Substantia nigra (tissue), 51 donors: ENCODE measurements at places on chromosomes 2 and 18.

DNA sequence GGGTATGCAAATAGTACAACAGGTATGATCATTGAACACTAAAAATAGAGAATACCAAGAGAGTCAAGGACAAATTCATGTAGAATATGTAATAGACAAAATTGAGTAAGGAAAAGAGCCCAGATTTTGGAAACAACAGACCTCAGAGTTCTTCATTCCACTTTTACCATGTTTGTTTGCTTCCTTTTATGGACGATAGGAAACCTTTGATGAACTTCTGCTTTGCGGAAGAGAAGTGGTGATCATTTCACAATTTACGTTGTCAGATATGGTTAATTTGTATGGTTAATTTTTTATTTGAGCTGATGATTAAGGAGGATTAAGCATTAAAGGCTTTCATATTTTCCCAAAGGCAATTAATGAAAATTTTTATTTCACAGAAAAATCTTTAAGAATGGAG lies 16.3 kb downstream of the MARCHF7 start:
- DNase-seq, result no peak

DNA sequence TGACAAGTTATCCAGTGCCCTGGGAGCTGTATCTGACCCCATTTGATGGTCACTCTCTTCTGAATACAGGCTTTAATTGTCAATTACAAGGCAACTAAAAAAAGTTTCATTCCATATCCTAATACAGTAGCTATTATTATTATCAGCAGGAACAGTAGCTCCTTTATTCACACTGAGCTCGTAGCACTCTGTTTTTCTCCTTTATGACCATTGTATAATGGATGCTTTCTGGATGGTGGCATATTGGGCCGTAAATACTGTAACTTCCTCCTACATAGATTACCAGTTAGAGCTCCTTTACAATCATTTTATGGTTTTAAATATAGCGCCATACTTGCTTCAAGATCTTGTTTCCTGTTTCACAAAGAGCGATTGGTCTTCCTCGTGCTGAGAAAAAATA lies 1040.3 kb downstream of the TSN start:
- DNase-seq, result no peak

- DNase-seq, result no peak
Observed at GRCh38 chr2:198490748-198491147, 686.4 kb downstream of the PLCL1 start.

GRCh38 chr2:130302164-130302886 lies 40.4 kb upstream of the IMP4 start:
- no peak for DNase-seq

- no peak for DNase-seq
Observed at GRCh38 chr18:2979871-2980790, 32.8 kb downstream of the LPIN2 start.

DNA sequence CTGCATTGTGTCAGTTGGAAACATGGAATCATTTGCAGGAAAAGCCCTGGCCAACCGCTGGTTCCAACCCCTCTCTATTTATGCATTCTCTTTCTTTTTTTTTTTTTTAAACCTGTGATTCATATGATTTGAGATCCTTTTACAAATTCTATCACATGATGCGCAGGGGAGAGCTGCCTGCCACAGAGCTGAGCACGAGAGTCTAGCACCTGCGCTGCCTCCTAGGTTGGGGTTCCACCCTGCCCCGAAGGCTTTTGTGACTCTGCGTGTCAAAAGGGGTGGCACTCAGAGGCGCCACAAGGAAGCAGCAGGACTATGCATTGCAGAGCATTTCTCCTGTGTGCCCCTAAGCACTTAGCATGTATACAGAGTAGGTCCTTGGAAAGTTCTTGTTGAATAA lies 17.3 kb upstream of the ESPNL start:
- no peak for DNase-seq

GRCh38 chr18:3540805-3541548 lies 91.0 kb downstream of the TGIF1 start:
- no peak for DNase-seq

- DNase-seq, result no peak
Observed at GRCh38 chr2:18156002-18156401, 277.5 kb downstream of the KCNS3 start.

DNA sequence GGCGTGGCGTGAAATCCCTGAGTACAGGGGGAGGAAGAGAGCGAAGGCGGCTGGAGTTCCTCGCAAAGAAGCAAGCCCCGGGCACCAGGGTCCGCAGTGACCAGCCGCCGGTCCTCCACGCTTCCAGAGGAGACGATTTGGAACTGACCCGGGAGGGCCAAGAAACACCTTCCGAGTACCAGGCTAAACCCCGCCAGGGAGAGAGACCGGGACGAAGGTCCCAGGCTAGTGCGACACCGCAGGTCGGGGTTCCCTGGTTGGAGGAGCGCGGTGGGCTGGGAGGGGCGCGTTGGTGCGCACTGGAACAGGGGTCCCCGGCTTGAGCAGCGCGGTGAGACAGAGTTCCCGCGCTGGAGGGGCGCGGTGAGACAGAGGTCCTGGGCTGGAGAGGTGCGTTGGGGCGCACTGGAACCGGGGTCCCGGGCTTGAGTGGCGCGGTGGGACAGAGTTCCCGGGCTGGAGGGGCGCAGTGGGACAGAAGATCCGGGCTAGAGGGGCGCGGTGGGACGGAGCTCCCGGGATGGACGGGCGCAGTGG lies 901 bp downstream of the WDFY1 start:
- peak; percentile 18 for DNase-seq

- DNase-seq, result no peak
Observed at GRCh38 chr2:28404086-28404485, 11.4 kb downstream of the FOSL2 start.

DNA sequence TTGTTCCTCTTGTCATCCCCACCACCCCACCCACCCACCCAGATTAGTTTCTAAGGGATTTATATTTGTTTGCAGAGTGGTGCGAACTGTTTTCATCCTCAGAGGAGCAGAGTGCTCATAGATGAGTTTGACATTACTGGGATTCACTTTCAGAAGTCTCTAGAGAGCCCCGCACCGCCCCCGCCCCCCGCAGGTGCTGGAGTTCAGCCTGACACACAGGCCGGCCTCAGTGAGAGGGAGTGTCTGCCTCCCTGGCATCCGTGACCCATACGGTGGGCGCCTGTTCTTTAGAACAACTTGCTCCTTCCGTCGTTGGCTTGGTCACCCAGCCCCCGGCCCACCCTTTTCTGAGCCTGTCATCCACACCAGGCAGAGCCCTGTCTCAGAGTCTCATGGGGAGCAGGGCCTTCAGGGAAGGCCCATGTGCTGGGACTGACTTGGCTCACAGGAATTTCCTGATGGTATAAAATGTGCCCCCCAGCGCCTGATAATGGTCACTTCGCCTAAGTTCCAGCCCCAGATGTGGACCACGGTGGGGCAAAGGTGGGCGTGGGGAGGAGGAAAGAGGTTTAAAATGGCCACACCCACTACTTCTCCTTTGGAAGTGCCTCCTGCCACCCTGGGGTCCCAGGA lies 44.3 kb downstream of the HPCAL1 start:
- DNase-seq, result no peak

DNA sequence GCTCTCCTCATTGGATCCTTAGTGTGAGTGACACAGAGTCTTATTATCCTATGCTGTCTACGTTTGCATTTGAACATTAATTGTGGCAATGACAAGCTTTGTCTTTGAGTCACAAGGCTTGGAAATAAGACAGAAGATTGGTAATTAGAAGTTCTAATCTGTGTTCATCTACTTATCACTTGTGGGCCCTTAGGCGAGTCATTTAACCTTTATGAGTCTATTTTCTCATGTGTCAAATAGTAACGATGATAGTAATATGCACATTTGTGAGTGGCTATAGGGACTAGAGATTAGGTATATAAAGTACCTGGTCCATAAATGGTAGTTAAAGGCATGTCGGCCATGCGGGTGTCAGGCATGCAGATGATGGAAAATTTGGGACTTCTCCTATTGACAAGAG lies 105.6 kb upstream of the NABP1 start:
- no peak for DNase-seq

- no peak for DNase-seq
Observed at GRCh38 chr18:76960528-76961035, 138.2 kb downstream of the ZNF236 start.

DNA sequence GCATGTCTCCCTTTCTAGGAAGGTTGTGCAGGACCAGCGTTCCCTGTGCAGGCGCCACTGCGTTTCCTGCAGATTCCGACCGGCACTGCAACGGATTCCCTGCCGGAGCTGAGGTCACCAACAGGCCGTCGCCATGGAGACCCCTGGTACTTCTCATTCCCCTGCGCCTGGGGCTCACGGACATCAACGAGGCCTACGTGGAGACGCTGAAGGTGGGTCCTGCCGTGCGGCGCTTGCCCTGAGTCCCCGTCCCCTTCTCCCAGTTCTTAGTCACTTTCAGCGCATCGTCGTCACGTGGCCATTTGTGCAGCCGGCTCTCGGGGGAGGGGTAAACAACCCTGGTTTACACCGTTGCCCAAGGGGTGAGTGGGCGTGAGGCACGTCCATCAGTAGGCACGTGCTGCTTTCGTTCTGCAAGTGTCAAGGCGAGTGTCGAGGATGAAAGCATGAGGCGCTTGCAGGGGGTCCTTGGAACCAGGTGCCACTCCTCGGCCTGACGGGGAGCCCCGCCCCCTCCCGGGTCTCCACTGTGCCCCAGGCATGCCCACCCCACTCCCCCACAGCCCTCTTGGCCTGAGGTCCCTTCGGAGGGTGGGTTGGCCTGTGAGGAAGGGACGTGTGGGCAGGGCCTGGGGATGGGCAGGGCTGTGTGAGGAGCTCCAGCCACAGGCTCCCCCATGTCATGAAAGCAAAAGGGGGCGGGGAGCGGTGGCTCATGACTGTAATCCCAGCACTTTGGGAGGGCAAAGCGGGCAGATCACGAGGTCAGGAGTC lies 19.8 kb downstream of the DTYMK start:
- no peak for DNase-seq

- no peak for DNase-seq
Observed at GRCh38 chr2:47064106-47064505, 91.0 kb downstream of the STPG4 start.

GRCh38 chr2:204892506-204893255 lies 347.4 kb downstream of the PARD3B start:
- no peak for DNase-seq

GRCh38 chr2:66495788-66496640 lies 61.1 kb downstream of the MEIS1 start:
- no peak for DNase-seq

GRCh38 chr2:233531955-233532354 lies 34.6 kb downstream of the USP40 start:
- no peak for DNase-seq

DNA sequence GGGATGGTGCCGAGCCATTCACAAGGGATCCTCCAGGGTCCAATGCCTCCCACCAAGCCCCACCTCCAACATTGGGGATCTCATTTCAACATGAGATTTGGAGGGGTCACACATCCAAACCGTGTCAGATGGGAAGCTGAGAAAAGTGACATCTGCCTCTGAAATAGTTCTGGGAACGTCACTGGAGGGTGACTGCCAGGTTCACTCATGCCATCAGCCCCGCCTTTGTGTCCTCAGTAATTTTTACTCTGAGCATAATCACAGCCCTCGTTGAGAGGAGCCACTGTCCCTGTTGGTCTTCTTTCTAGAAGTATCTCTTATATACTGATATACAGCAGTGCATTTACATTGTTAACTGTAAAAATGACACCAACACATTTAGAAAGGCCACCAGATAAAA lies 67.4 kb downstream of the KLHL29 start:
- DNase-seq, result no peak

GRCh38 chr2:26989156-26989555 lies 18.7 kb downstream of the MAPRE3 start:
- DNase-seq, result no peak
